ENCODE measurements at places on chromosomes 1 and 21. TPM values are rescaled to one million over a fixed set of nuclear protein-coding genes. Genes with fewer than 3 reads are reported as not detected.

The PRMT2 gene
- polyA plus RNA-seq: 116 TPM

The TRNP1 gene
- 196 TPM for polyA plus RNA-seq

The GJB3 gene
- 232 TPM for polyA plus RNA-seq

The CDC42 gene
- polyA plus RNA-seq: 232 TPM

The ARHGEF16 gene
- 7.6 TPM for polyA plus RNA-seq

The C1orf210 gene
- 7.6 TPM for polyA plus RNA-seq

The C1QB gene
- not detected for polyA plus RNA-seq

The RABIF gene
- polyA plus RNA-seq: 12.4 TPM

The GPR52 gene
- not detected for polyA plus RNA-seq

The DISP1 gene
- polyA plus RNA-seq: 1.6 TPM

The HEYL gene
- polyA plus RNA-seq: 0.01 TPM

The FCER1G gene
- polyA plus RNA-seq: 0.17 TPM

The TNFRSF14 gene
- 19.6 TPM for polyA plus RNA-seq

The NR1I3 gene
- polyA plus RNA-seq: not detected

The PDZK1 gene
- polyA plus RNA-seq: 0.56 TPM

The KCNT2 gene
- polyA plus RNA-seq: not detected

The CFHR3 gene
- not detected for polyA plus RNA-seq

The IRF6 gene
- 252 TPM for polyA plus RNA-seq

The CCDC17 gene
- 0.17 TPM for polyA plus RNA-seq

The AIRE gene
- polyA plus RNA-seq: not detected

The PLA2G5 gene
- polyA plus RNA-seq: 0.07 TPM

The BTBD8 gene
- 0.49 TPM for polyA plus RNA-seq

The HPDL gene
- 0.76 TPM for polyA plus RNA-seq

The LCE1D gene
- not detected for polyA plus RNA-seq

The LRRC3 gene
- polyA plus RNA-seq: 2.7 TPM

The RGS16 gene
- polyA plus RNA-seq: 0.80 TPM

The CYP4X1 gene
- polyA plus RNA-seq: 0.22 TPM

The TRAF3IP3 gene
- not detected for polyA plus RNA-seq

The SLAMF7 gene
- polyA plus RNA-seq: 3.0 TPM

The RXRG gene
- not detected for polyA plus RNA-seq

The ARMH1 gene
- 0.51 TPM for polyA plus RNA-seq

The CELF3 gene
- polyA plus RNA-seq: not detected

The AGMAT gene
- 0.50 TPM for polyA plus RNA-seq

The CNIH4 gene
- polyA plus RNA-seq: 91.3 TPM

The AMY2B gene
- polyA plus RNA-seq: 0.94 TPM

The KRTAP12-2 gene
- not detected for polyA plus RNA-seq

The SMIM1 gene
- 0.59 TPM for polyA plus RNA-seq

The PPT1 gene
- 42.8 TPM for polyA plus RNA-seq

The TIAM1 gene
- 13.0 TPM for polyA plus RNA-seq

The ARHGAP30 gene
- 0.03 TPM for polyA plus RNA-seq

The PIGC gene
- 18.5 TPM for polyA plus RNA-seq

The NTRK1 gene
- polyA plus RNA-seq: not detected

The OR2T2 gene
- not detected for polyA plus RNA-seq

The HYI gene
- 22.3 TPM for polyA plus RNA-seq

Data from mammary epithelial cell (primary cell).